ENCODE measurements at places on chromosomes 1 and 21.

DNA sequence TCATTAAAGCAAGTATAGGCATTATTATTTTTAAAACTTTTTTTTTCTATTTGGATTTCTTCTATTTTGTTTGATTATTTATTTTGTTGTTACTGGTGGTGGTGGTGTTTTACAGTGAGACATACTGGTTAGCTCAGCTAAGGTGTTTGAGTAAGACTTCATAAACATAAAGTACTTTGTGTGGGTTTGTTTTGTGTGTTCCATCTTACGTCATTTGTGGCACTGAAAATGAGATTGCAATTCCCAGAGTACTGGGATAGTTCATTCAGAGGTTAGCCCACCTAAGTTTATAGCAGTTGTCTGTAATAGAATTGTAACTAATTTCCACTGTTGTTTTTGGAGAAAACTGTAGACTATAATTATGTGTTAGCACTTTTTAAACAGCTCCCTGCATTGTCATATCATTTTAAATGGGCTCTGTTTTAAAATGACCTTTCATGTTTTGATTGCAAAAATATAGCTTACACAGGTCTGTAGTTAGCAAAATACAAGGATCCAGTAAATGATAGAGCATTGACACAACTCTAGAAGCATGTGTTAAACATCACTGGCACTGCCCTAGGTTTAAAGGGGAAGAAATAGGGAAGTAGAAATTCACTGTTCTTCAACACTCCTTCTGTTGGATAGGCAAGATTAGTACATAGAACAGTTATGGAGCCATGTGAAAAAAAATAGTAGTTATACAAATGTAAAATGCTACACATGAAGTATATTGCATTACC, 171.7 kb downstream of the NFIA start:
- ATAC-seq = no peak

- ATAC-seq = no peak
Observed at GRCh38 chr1:25743164-25744139, 56.5 kb upstream of the SELENON start.

- no peak for ATAC-seq
Observed at GRCh38 chr1:164466001-164466421, 93.0 kb upstream of the PBX1 start.

GRCh38 chr1:220957233-220957605, 78.0 kb downstream of the HLX start:
- no peak for ATAC-seq

DNA sequence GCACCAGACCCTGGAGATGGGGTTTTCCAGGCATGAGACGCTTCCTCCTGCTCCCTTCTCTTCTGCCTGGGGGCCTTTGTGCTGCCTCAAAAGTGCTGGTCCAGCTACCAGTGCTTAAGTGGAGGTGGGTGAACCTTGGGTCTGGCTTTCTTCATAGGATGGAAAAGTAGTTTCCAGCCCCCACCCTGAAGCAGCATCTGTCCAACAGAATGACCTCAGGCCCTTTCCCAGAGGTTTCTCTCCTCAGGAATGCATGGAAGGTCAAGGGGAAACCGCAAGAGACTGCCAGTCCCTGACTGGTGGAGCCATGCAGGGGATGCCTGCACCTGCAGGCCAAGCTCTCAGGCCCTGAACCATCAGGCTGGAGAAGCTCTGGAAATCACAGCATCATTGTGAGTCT, 63.8 kb downstream of the HMGB4 start:
- ATAC-seq = no peak

DNA sequence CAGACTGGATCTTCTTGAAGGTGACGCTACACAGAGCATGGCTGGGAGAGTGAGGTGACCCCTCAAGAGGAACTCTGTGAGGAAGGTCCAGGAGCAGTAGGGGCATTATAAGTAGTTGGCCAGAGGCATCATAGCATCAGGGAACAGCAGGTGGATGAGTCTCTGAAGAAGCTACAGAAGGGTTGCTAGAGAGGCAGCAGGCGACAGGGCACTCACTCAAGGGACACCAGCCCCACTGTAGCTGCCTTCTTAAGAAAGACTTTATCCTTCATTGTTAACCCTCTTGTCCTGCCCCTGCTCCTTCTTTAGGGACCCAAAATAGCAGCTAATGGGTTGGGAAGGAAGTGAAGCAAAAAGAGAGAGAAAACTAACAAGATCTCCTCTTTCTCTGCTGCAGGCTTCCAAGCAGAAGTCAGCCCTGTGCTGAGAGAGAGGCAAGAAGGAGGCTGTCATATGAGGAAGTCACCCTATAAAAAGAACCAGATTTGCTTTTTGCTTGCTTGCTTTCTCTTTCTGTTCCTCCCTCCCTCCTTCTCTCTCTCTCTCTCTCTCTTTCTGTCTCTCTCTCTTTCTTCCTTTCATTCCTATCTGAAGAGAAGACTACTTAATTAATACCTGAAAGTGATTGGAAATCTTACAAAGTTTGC, 7.7 kb upstream of the CD5L start:
- ATAC-seq = peak; percentile 93

DNA sequence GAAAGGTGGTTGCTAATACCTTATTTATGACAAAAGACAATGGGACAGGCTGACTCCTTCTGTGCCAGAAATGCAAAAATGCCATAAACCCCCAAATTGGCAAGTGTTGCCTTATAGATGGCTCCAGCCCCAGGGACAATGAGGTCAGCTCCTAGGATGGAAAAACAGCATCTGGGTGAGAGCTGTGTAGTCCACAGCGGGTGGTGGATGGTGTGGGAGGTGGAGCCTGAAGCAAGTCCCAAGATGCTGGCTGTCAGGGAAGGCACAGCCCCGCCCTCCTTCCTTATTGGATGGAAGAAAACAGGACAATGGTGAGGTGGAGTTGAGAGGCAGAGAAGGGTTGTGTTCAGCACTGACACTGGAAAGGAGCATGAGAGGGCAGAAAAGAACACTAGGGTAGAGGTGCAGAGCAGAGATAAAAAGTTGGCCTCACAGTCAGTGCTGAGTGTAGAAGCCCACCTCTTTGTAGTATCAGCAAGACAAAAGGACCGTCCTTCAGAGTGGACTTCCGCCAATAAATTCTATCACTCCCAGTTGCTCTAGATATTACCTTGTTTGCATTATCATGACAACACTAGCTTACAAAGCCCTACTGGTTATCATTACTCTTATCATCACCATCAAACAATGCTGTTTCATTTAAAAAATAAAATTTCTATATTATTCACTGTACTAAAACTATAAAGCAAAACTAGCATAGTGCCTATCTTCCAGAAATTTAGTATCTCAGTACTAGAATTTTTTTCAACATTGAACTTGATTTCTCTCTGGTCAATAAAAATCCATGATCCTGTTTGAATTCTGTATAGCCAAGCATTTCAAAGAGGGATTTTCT, 3.7 kb upstream of the SDE2 start:
- no peak for ATAC-seq

- ATAC-seq = no peak
Observed at GRCh38 chr1:17561561-17561985, 22.1 kb downstream of the ARHGEF10L start.

Measured in stimulated activated memory B cell treated with anti-CD40 and anti-IgM and Interleukin-4, amounts not matched to agents 10 μg/mL and 1 μg/mL and 100 μg/mL, for 72 hours (primary cell).